ENCODE measurements at places on chromosomes 16 and 17. TPM values are rescaled to one million over a fixed set of nuclear protein-coding genes. Genes with fewer than 3 reads are reported as not detected.

Gene CCR7
- 5.4 TPM for total RNA-seq

GRCh38 chr16:59213952-59214351 is 479.8 kb upstream of the GOT2 start:
- DNase-seq: no peak

Gene ORMDL3
- 57.6 TPM for total RNA-seq

DNA sequence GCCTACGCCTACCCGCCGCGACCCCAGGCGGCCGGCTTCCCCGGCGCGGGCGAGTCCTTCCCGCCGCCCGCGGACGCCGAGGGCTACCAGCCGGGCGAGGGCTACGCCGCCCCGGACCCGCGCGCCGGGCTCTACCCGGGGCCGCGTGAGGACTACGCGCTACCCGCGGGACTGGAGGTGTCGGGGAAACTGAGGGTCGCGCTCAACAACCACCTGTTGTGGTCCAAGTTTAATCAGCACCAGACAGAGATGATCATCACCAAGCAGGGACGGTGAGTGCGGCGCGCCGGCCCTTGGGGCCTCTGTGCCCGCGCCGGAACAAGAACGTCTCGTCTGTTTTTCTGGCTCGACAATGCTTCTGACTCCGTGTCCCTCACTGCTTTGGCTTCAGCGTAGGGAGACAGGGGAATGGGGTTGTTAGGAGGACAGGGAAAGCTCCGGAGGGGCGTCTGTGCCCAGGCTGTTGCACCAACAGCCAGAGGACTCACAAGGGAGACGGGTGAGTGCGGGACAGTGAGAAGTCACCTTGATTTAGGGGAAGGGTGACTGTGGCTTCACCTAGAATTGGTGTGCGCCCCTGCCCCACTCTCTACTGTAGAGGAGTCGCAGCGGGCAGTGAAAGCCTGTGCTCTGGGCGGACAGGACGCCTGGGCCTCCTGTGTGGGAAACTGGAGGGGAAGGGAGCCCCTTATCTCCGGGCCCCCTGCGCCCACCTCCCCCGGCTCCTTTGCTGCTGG is 806 bp downstream of the TBX21 start:
- no peak for DNase-seq

- peak; percentile 47 for DNase-seq
Measured at GRCh38 chr17:44556166-44556831, 985 bp upstream of the FZD2 start.

GRCh38 chr17:66032082-66032712 is 159.7 kb downstream of the CEP112 start:
- DNase-seq: no peak
